Amniotic stem cell (primary cell): ENCODE measurements at places on chromosomes 2 and 18.
A peak's percentile ranks its signal among the peaks of the same experiment; 100 is the strongest.

GRCh38 chr2:30267161-30267975, 36.0 kb downstream of the LBH start:
- no peak for DNase-seq

DNA sequence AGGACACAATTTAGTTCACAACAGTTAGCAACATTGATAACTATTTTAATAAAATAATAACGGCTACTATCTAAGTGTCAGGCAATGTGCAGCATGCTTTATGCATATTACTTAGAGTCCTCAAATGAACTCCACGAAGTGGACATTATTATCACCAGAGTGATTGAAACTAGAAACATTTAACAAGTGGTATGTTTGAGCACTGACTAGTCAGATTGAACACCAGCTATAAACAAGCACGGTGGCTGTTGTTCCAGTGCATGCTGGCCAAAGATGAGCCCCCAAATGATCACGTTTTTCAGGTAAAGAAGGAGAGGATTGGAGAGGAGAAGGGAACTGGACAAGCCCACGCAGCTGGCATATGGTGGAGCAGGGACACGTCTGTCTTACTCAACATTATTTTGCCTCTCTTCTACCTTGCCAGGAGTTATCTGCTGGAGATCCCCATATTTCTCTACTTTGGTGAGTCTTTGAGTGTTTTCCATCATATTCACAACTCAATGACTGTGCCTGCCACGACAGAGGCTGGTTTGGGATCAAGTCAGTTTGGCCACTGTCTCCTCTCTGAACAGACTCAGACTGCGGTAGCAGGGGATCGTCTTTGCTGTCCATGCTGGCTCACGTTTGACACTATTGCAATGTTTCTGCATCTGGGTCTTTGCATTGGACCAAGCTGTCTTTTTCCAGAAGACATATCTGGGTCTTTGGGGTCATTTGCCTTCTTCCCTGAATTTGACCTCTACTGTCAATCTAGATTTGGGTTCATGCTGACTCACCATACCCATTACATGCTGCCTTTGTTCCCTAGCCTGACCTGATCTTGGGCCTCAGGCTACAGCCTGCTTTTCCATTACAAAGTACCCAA, 66.0 kb upstream of the ACSL3 start:
- no peak for DNase-seq

- no peak for DNase-seq
These were observed 10.3 kb downstream of the ZC3H15 start for GRCh38 chr2:186496401-186496800.

DNA sequence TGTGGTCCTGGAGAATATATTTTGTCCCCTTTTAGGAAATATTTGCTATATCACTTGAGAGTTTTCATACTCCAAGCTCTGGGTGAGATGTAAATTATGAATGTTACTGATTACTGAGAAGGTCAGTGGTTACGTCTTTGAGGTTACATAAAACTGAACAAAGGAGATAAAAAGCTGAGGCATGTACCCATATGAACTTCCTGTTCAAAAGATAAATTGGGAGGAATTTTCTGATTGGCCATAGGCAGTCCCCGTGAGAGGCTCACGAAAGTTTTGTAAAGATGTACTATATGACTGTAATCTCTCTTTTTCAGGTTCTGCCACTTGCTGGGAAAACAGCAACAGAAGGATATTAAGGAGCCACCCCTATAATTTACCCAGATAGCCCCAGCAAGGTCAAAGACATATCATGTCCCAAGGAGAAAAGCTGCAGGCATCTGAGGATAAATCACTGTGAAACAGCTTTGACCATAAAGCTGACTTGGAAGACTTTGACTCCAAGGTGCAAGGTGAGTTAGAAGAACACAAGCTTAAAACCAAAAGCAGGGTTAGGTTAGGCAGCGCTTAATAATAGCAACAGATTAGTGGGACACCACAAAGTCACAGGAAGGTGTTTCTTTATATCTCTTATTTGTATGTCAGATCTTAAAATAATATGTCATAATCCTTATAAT, 90.4 kb downstream of the OSBPL6 start:
- DNase-seq, result no peak

GRCh38 chr2:176157499-176158185, 535 bp downstream of the HOXD3 start:
- DNase-seq, result no peak

DNA sequence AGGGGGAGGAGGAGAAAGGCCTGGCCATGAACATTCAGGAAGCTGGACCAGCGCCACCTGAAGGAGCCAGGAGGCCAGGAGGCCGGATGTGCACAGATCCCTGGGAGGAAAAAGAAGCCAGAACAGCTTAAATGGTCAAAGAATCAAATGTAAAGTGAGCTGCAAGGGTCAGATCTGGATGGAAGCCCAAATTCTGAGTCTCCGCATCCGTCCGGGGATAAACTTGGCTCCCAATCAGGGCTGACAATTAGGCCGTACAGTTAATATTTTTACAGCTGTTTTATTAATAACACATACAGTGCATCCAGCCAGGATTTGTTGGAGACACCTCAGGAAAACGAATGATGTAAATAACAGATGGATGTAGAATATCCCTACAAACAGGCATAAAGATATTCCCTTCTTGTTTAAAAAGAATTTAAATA, 495.1 kb upstream of the TCF4 start:
- no peak for DNase-seq

GRCh38 chr2:148484066-148484465, 160.5 kb upstream of the EPC2 start:
- no peak for DNase-seq

- no peak for DNase-seq
These were observed 26.3 kb downstream of the SERPINB13 start for GRCh38 chr18:63613420-63613819.

DNA sequence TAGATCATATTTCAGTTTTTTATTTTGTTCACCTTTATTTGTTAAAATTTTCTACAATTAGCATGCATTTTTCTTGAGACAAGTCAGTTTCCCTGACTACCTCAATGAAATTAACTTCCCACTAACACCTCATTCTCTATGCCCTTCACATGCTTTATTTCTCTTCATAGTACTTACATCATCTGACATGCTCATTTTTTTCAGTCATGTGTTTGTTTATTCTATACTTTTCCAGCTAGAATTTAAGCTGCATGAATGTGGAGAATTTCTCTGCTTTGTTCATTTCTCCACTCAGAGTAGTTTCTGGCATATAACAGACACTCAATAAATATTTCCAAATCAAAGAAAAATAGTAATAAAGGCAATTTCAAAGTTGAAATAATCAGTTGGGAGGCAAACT, 78.9 kb upstream of the SCN7A start:
- no peak for DNase-seq

DNA sequence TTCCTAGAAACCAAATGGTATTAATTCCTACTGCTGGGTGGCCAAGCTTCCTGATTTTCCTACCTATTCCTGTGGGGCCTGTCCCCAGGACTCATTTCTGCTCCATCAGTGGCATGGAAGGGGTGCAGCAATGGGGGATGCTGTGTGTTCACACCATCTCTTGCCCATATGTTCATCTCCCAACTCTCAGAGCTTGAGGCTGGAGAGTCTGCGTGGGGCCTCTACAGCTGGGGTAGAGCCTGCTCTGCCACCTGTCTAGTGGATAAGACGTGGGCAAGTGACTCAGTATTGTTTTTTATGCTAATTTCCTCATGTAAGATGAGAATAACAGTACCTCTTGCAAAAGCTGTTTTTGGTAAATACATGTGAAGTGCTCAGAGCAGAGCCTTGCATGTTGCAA, 149.8 kb downstream of the ACTR3 start:
- no peak for DNase-seq

- DNase-seq, result no peak
These were observed 100.3 kb downstream of the COL3A1 start for GRCh38 chr2:189074506-189074905.

- DNase-seq, result no peak
These were observed 404 bp upstream of the AKAIN1 start for GRCh38 chr18:5197461-5197860.

- DNase-seq, result no peak
These were observed 2.4 kb upstream of the TMEM178A start for GRCh38 chr2:39663187-39663930.

DNA sequence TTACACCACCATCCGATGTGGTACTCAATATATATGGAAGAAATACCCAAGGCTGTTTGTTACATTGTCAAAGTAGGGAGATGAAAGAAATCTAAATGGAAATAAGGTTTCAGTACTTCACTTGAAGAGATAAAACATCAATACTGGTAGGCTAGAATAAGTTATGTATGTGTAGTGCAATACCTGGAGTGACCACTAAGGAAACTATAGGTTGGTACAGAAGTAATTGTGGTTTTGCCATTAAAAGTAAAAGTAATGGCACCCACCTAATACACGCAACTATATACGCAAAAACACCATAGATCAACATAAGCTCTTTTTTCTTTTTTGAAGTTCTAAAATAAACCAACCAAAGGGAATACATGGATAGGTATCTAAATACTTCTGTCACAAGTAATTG, 143.2 kb upstream of the KYNU start:
- DNase-seq, result no peak

- peak; percentile 58 for DNase-seq
These were observed 7.0 kb upstream of the CLIP4 start for GRCh38 chr2:29108225-29108624.

- peak; percentile 39 for DNase-seq
These were observed 129.8 kb upstream of the RAB6C start for GRCh38 chr2:129849559-129850160.

- no peak for DNase-seq
These were observed 18.5 kb upstream of the NPAS2 start for GRCh38 chr2:100801402-100801801.

DNA sequence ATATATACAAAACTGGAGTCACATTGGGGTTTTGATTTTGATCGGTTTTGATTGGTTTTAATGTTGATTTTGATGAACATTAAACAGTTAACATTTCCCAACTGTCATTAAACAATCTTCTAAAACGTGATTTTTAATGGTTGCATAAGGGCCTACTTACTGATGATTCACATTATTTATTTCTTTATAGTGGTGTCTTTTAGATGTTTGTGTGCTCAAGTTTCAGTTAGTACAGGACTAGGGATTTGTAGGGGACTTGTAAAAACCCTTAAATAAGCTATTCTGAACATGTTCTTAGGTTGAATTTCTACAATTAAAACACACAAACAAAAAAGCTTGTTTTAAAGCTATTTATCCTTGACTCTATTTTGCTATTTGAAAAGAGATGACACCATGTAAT, 61.6 kb downstream of the TTC21B start:
- DNase-seq, result no peak

GRCh38 chr2:210198326-210198725, 26.9 kb downstream of the ACADL start:
- no peak for DNase-seq

DNA sequence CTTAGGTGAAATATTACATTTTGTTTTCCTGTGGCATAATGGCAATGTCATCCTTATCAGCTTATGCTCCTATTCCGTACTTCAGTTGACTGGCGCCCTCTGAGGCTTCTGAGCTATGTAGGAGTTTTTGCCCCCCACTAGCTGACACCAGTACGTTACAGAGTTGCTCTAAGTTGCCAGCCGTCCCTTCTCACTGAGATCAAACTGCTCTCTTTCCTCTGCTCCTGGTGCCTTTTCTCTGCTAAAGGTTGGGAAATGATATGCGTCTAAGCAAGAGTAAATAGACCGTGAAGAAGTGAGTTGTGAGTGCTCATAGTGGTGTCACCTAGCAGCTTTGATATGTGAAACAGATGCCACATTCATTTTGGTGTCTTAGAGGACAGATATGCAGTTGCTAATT, 99.2 kb downstream of the RAPGEF4 start:
- DNase-seq, result no peak

DNA sequence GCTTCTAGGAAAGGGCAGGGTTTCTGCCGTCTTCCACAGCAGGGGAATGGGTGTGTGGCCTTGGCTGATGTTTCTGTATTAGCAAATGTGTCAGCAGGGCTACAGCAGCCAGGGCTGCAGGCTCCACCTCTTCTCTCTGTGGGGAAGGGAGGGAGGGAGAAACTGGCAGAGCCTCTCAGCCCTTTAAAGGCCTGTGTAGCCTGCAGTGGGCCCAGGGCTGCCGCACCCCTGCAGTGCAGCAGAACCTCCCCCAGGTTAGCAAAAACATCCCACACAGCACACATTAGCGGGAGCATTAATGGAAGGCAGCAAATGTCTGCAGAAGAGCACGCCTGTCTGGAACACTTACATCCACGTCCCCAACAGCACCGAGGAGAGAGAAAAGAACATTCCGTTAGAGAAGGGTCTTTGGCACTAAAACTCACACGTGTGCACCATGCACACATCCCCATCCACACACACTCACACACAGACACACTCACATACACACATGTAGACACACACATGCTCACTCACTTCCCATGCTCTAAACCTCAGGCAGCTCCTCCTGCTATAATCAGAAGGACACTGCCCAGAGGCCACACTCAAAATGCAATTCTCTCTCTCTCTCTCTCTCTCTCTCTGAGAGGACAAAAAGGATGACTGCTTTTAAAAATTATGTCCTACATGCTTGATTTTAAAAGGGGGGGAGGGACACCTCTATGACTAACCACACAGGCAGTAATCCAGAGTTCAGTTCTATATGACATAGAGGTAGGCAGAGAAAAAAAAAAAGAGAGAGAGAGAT, 24.1 kb downstream of the MRPL35 start:
- no peak for DNase-seq

- no peak for DNase-seq
These were observed 50.3 kb downstream of the ZBTB7C start for GRCh38 chr18:48358868-48359267.

GRCh38 chr2:128754246-128754724, 435.6 kb upstream of the HS6ST1 start:
- DNase-seq, result no peak

DNA sequence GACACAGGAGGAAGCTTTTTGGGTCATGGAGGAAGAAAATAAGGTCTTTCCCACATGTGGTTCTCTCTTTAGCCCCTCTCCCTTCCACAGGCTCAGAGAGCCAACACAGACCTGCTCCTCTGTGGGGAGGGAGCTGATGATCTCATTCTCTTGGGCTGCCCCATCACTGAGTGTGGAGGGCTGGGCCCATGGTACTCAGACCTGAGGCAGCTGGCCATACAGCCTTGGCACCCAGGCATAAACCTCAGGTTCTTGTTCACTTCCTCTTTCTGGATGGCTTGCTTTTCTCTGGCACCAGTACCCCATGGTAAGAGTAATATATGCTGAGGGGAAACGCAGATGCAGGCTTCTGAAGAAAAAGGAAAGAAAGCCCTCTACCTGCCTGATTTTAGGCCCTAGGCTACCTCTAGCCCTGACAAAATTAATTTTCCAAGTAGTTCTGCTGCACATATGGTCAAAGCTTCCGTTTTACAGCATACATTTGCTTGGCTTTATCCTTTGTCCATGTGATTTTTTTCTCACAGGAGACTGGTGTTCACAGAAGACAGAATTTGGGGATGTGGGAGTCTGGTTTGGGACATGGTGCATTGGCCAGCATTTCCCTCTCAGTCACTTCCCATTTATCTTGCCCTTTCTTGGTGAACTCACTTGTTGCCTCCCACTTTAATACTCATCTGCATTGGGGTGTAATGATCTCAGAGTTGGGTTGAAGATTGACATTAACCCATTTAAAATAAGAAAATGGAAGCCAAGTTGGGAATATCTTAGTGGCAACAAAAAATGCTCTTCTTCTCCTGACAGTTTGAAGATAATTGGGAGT, 11.1 kb downstream of the DHRS9 start:
- no peak for DNase-seq
